T-cell (primary cell): ENCODE measurements at places on chromosomes 5 and 9. TPM values are rescaled to one million over a fixed set of nuclear protein-coding genes. Genes with fewer than 3 reads are reported as not detected.

MOB3B gene
- total RNA-seq, result 0.72 TPM

ORM2 gene
- 2.2 TPM for total RNA-seq

PRSS3 gene
- total RNA-seq, result 1.1 TPM

DAB2 gene
- total RNA-seq, result 0.84 TPM

FLT4 gene
- total RNA-seq, result 8.6 TPM

PCSK5 gene
- 9.1 TPM for total RNA-seq

GARIN3 gene
- total RNA-seq, result not detected

RGS7BP gene
- total RNA-seq, result not detected

ARHGEF28 gene
- 0.73 TPM for total RNA-seq

C9 gene
- not detected for total RNA-seq

LRRC70 gene
- 1.8 TPM for total RNA-seq
